ENCODE measurements at places on chromosomes 2 and 18.

DNA sequence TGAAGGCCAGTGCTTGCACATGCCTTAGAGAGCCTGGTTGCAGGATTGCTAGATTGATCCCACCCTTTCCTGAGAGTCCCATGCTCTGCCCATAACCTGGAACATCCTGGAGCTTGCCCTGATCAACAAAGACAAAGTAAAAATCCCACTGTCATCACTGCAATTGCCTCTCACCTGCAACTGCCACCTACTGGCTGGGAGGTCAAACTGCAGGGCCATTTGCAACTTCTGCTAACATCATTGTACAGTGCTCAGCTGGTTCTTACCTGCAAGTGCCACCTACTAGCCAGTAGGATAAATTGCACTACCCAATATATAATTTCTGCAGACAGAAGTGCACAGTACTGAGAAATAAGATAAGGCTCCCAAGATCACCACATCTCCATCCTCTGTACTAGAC lies 947.5 kb downstream of the CPS1 start:
- no peak for DNase-seq

DNA sequence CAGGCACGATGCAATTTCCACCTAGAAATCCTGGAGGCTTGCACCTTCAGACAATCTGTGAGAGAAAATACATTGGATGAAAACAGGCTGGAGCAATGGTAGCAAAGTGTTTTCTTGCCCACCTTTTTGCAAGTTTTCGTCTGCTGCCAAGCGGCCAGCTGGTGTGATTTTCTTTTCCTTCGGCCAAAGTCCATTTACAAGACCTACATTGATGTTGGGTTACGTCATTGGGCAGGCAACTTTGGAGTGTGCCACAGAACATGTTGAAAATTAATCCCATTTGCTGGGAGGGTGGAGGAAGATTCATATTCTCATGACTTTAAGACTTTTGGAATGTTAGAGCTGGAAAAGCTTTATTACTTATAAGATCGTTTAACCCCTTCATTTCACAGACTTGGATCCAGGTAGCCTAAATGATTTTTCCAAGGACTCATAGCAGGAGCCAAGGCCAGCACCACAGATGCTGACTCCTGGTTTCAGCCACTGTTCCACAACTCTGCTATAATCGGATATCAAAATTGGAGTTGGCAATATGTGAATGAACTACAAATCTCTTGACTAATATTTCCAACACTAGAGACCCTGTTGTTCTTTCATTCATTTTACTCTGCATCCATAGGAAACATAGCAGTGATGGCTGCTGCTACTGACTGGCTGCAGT lies 352.1 kb downstream of the RND3 start:
- no peak for DNase-seq

- DNase-seq: no peak
Observed at GRCh38 chr2:3664925-3665324, 6.9 kb downstream of the ALLC start.

DNA sequence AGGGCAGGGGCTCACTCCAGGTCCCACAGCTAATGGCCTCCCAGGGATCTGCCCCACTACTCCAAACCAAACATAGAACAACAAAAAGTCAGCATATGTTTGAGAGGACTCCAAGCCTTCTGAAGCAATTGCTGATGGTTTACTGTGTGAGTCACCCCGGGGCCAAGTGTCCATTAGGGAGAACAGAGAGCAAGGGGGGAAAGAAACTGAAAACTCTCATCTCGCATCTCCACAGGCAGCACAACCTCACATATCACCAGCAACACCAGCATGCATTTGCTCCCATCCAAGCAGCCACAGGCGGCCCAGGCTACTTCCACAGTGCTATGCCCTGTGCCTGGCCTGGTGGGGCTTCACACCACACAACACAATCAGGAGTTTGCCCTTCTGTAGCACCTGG lies 39.1 kb downstream of the CYRIA start:
- DNase-seq: no peak

DNA sequence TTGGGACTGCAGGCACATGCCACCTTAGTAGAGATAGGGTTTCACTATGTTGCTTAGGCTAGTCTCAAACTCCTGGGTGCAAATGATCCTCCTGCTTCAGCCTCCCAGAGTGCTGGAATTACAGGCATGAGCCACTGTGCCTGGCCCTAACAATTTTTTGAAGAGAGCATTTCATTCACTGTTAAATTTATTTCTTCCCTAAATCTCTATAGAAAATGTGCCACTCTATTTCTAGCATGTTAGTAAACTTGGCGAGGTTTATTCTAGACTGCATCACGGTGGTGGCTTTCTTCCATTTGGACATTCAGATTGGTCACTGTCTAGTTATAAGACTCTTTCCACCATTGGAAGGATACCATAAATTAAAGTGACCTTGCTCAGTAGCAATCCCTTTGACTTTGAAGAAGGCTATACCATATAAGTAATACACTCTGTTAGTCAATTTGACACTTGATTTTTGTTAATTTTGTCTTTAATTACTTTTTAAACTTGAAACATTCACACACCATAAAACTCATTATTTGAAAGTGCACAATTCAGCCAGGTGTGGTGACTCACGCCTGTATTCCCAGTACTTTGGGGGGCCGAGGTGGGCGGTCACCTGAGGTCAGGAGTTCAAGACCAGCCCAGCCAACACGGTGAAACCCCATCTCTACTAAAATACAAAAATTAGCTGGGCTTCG lies 16.2 kb downstream of the DDX1 start:
- DNase-seq: no peak

- DNase-seq: peak; percentile 66
Observed at GRCh38 chr2:223725494-223725893, 111.9 kb downstream of the AP1S3 start.

GRCh38 chr2:122070241-122070731 lies 314.8 kb downstream of the TSN start:
- no peak for DNase-seq

DNA sequence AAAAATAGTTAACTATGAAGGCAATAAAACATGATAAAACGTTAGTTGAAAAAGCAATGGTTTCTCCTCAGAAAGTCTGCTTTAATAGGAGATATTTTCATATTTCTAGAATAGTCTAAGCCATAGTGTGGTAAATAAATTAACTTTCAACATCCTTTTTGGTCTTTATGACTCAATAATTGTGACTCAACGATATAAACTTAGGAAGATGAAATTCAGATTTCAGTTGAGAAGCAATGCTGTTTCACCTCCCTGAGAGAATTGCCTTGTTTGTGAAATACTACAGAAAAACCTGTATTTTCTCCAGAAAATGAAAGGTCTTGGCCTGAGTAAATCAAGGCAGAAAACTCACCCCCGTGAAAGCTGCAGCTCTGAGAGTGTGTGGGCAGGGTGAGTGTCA lies 166.9 kb downstream of the ETAA1 start:
- DNase-seq: no peak

DNA sequence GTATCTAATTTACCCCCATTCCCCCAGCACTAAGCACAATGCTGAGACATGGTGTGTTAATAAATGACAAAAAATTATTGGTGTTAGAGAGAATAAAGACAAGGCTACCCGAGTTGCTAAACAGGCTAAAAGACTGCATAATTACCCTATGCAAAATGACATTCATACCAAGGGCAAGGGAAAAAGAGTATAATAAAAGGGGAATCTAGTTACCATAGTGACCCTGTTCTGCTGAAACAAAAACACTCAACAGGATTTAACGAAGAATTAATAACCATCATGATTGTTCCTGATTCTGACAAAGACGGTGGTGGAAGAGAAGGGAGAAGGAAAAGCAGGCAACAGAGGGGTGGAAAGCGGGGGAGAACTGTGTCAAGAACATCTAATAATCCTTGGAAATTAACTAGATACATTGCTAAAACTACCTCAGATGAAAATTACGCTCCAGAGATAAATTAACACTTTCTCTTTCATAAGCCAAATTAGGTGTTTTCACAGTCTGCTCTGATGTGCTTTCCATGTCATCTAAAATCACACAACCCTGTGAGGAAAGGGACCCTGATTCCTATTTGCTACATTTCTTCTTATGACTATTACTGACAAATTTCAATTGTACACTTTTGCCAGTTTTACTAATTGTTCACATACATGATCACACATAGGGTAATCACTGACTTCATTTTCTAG lies 25.5 kb downstream of the TTR start:
- no peak for DNase-seq

- DNase-seq: peak; percentile 5
Observed at GRCh38 chr2:71788601-71789240, 335.4 kb downstream of the DYSF start.

DNA sequence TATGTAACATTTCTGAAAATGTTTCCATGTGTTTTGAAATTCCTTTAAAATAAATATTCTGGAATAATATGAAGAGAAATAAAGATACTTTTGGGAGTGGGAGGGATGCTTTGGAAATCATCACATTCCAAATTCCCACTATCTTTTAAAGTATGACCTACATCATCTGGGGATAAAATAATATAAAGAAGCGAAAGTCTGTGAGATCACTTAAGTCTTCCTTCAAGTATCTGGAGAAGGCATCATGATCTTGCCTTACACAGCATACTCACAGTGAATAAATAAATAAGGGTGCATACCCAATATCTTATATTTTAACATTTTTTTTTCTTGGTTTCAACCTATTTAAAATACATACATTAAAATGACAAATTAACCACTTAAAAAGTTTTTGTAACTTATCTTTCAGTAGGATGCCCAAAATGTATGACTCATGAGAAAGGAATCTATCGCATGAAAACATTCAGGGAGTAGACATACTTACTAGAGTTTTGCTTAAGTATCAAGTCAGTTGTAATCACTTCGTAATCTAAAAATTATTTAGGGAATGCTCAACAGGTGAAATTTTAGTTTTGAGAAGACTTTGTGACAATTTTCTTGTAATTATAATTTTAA lies 248.3 kb upstream of the COL3A1 start:
- no peak for DNase-seq

DNA sequence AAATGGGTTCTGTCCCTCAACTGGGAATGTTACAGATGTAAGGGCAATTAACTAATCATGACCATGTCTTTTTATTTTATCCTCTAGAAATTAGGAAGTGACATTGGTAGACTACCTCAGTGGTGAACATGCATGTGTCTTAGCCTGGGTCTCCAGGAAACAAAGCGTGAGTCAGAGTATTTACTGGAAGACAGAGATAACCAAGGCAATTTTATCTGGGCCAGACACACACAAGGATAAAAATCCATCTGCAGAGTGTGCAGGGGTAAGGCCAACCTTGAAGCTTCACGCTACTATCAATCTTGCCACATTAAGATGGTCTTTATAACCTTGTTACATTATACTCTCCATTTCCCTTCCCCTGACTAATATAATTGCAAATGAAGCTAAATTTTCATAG lies 487.5 kb downstream of the SUCLG1 start:
- DNase-seq: no peak

DNA sequence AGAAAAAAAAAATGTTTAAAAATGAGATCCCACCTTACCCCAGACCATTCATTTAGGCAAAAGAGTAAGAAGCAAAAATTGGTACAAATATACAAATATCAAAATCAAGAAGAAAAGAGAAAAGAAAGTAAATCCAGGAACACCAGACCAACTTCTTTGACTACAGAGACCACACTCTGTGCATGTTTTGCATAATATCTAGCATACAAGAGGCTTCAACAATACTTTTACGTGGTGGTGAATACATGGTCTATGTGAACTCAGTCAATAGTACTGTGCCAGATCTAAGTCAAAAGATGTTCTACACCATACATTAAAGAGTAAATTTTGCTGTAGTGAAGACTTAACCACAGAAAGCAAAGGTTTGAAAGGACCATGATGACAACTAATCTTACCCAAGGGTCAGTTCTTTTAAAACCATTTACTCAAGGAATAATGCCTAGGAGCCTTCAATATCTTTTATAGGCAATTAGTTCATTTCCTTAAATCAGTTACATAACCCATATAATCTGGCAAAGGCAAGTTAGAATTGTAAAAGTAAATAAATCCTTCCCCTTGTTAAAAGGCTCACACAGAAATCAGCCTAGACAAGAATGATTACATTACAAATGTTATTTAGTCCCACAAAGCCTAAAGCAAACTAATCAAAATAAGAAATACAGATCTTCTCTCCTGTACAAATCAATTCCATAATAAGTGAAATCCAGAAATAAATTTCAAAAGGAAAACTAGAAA lies 115.2 kb downstream of the EXOC6B start:
- no peak for DNase-seq

DNA sequence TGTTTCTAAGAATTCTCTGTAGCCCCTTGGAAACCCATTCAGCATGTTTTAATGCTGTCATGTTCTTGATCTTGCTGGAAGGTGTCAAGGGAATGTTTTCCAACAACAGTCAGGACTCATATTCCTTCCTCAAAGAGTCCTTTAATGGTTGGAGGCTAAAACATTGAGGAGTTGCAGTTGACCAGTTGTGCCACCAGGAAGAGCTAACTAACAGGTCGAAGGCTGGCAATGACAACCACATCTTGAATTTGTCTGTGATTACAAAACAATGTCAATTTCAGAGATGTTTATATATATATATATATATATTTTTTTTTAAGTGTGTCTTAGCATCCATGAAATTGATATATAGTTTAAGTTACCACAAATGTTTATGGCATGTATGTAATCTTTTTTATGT lies 151.5 kb downstream of the INO80D start:
- DNase-seq: no peak

DNA sequence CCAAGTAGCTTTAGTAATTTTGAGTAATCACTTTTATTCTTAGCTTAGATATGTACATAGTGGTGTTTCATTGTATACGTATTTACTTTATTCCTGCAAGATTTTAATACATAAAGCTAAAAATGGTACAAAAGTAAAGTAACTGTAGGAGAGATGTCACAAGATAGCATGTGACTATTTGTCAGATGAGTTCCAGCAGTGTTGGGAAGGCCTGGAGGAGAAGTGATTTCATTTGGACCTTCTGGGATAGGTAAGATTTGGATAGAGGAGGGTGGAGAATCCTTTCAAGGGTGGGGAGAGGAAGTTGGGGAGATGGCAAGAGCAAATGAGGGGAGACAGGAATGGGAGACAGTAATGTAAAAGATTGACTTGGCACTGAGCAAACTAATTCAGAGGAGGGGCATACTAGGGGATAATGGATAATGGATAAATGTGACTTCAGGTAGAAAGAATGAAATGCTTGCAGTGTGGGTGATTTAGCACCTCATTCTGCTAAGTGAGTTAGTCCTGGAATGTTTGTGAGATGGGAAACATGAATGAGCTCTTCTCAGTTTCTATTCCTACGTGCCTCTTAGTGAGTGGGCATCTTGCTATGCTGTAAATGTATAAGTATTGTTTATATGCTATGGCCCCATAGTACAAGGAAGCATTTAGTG lies 10.5 kb downstream of the WDR43 start:
- DNase-seq: no peak

- no peak for DNase-seq
Observed at GRCh38 chr2:177783835-177784744, 288.5 kb downstream of the PDE11A start.

- no peak for DNase-seq
Observed at GRCh38 chr18:46073474-46074331, 1.6 kb upstream of the PSTPIP2 start.

GRCh38 chr2:133603109-133603508 lies 34.8 kb upstream of the NCKAP5 start:
- DNase-seq: no peak

DNA sequence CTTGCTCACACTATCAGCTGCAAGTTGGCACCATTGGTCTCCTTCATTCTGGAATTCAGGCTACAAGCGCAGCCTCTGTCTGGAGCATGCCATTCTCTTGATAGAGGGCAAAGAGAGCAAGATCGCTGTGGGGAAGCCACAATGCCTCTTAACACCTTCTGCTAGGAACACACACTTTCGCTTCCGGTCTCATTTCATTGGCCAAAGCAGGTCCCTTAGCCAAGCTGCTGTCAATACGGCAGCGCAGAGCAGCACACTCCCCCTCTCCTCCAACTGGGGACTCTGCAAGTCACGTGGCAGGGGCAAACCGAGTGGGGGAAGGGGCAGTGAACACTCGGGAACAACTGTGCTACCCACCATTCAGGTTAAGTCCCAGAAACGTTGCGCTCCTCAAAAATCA lies 98.1 kb downstream of the MMADHC start:
- no peak for DNase-seq
